Spleen (tissue), 13 donors: ENCODE measurements at places on chromosomes 7 and 10. TPM values are rescaled to one million over a fixed set of nuclear protein-coding genes. Genes with fewer than 3 reads are reported as not detected.

Gene ANKRD7
- 0.43 TPM for polyA plus RNA-seq

Gene HPSE2
- polyA plus RNA-seq: 0.03 TPM

Gene SLC26A3
- not detected for polyA plus RNA-seq

Gene CDNF
- 1.5 TPM for polyA plus RNA-seq

Gene ANXA8L1
- not detected for polyA plus RNA-seq

Gene AS3MT
- 6.3 TPM for polyA plus RNA-seq
